NCI-H524 treated with DMSO at 0.1 percent for 48 hours (cell line): ENCODE measurements at places on chromosomes 4 and X.

DNA sequence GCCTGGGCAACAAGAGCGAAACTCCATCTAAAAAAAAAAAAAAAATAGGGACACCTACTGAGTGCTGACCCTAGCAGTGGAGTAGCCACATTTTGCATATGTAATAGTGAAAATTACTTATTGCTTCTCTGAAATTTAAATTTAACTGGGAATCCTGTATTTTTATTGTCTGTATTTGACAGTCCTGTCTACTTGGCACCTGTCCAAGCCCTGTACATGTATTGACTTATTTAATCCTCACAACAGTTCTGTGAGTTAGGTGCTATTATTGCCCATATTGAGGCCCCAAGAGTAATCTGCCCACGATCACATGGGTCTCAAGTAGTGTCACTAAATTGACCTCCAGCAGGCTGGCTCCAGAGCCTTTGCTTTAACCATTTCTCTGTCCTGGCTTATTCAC is 81.6 kb downstream of the WDR19 start:
- no peak for DNase-seq

DNA sequence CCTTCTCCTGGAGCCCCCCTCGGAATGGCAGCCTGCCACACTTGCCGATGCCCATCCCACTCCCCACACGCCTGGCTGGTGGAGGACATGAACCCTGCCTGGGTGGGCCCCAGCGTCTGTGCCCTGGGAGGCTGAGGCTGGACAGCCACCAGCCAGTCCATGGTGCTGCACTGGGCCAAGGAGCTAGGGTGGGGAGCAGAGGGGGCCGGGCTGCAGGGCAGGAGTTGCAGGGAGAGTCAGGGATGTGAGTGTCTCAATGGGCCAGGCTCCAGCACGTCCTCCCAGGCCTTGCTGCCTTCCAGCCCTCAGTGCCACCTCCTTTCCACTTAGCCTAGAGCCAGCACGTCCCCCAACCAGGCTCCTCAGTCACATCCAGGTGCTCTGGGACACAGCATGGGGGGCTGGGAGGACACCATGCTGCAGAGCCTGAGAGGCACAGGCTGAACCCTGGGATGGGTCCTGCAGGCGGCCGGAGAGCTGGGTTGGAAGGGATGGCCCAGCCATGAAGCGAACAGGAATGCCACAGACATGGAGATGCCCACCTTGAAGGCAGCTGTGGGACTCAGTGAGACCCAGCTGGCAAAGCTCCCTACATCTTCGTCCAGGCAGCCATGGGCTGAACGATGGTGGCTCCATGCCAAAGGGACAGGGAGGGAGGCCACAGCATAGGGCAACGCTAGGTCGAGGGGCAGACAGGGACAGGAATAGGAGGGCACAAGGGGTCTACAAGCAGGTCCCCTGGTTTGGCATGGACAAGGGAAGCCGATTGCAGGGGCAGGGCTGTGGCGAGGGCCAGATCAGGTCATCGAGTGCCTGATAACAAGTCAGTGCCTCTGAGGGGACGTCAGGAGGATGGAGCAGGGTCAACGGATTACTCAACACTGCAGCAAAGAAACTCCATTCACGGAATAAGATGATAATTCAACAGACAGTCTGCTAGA is 30.1 kb upstream of the MXD4 start:
- DNase-seq, result no peak

- DNase-seq, result no peak
Observed at GRCh38 chr4:120228086-120228485, 161.4 kb upstream of the MAD2L1 start.

GRCh38 chr4:189362364-189362763 is 578.3 kb upstream of the FRG1 start:
- no peak for DNase-seq

DNA sequence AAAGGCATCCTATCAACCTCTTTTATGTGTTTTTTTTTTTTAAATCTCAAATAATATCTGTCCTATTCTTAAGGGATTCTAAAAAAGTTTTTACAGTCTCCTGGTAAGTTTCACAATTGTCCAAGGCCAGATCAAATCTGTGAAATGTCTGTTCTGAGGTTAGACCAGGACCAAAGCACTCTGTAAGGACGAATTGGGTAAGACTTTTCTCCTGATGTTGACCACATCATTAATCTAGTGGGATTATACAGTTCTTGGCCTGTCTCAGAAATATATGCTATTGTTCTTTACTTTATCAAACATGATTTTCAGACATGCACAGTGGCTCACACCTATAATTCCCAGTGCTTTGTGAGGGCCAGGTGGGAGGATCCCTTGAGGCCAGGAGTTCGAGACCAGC is 45.8 kb upstream of the TMEM131L start:
- DNase-seq, result no peak

- no peak for DNase-seq
Observed at GRCh38 chrX:136711147-136711546, 63.2 kb downstream of the CD40LG start.

DNA sequence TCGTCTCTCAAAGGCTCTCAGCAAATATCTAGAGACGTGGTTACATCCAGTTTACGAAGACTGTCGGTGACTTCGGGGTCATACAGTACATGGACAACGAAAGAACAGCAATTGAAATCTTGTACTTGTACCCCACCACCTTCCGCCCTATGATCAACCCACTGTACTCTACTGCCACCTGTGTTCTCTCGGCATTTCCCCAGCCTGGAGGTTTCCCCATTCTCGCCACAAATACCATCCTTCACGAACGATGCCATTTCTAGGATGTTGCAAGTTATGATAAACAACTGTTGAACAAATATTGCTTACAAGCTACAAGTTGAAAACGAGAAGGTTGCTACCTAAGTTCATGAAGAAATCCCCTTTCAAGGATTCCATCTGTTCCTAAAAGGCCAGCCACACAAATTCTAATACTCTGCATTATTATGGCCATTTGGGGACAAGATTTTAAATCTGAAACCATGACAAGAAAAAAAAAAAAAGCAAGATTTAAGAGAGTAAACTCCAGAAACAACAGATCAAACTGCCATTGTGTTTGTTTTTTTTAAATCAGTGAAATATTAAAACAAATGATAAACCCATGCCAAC is 1.6 kb downstream of the APBB2 start:
- DNase-seq, result no peak

DNA sequence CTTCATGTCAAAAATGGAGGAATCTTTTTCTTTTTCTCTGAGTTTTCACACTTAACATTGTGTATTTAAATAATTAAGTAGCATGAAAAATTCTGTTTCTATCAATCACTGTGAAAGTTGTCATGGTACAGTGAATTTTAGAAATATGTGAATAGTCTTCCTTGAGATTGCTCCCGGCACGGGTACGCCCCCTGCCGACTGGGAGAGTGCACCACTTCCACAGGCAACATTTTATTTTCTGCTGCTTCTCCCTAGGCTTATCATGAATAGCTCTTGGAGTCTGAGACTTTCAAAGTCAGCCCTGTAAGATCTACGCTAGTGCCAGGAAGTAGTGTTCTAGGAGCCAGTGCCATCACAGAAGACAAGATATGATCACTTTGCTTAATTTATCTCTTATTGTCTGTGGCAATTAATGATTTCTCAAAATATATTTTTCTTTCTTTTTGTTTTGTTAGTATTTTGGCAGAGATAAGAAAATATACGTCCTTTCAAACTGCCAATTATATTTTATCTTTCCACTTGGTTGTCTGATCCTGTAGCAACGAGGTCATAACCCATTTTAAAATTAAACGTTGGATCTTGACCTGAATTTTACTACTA is 763.8 kb upstream of the AADAT start:
- no peak for DNase-seq

- no peak for DNase-seq
Observed at GRCh38 chr4:3228881-3229280, 20.1 kb upstream of the MSANTD1 start.

DNA sequence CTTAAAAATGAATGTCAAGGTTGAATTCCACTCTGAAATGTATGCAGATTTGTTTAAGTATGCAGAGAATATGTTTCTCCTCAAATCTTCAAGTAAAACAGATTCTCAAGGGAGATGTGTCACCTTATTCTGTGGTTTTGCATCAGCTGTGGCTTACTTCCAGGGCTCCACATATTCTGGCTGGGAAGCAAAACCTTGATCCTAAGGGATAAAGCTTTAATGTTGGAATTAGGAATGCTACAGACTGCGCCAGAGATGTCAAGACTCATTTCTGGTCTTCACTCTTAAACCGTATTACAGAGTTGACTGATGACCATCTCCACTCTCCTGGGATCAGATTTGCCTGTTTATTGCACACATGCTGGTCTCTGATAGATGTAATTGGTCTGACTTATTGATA is 143.9 kb upstream of the DIPK2B start:
- DNase-seq, result no peak

DNA sequence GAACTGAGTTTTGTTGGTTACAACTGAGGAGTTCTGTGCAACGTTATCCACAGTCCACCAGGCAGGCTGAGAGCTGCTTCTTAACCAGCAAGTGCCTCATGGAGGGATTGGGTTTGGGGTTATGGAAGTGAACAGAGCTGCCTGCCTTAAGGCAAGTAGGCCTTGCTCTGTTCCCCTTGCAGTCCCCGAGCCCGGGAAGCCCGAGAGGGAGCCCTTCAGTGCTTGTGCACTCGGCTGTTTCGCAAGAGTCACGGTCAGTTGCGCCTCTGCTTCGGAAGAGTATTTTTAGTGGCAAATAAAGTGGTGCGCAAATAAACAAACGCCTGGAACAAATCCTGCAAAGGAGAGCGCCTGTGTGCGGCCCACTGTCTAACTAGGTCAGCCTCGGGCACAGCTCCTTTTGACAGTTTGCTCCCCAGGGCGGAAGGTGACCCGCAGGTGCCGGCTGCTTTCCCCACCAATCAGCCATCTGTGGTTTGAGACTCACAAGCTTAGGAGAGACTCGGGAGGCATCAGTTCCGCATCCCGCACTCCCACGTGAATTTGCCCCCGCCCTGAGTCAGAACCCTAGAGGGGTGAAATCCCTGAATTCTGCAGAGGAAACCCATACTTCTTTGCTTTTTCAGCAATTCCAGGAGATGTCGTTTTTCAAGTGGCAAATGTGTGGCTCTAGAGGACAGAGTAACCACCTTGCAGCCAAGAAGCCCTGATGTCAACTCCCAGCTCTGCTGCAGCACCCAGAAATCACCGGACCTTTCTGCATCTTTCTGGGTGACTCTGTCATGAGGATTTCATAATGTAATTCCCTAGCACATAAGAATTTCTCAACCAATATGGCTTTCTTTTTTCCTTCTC is 56.8 kb downstream of the LGI2 start:
- no peak for DNase-seq

- no peak for DNase-seq
Observed at GRCh38 chr4:25184056-25184455, 23.8 kb upstream of the SEPSECS start.
